GM06990 (cell line): ENCODE measurements at places on chromosomes 11 and 22.

DNA sequence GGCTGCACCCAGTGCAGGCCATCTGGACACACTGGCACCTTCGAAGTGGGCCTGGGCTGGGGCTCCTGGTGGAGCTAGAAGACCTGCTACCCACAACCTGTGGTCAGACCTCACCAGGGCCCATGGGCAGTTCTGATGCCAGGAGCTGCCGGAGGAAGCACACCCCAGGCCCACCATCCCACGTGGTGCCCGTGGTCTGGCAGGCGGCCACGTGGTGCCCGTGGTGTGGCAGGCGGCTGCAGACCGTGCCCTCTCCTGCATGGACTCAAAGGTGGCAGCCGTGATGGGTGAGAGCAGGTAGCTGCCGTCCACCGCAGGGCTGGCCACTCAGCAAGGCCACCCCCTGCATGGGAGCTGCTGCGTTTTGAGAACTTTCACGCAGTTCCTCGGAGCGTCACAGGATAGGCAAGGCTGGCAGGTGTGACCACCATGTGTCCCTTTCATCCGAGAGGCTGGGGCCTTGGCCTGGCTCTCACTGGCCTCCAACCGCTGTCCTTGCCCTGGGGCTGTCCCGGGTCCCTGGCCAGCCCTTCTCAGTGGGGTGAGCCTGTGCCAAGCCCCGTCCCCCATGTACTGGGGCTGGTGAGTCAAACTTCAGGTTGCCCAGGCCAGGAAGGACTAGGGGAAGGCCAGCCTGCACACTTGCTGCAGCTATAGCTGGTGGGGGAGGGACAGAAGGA lies 3.9 kb upstream of the IL17REL start:
- DNase-seq = no peak

DNA sequence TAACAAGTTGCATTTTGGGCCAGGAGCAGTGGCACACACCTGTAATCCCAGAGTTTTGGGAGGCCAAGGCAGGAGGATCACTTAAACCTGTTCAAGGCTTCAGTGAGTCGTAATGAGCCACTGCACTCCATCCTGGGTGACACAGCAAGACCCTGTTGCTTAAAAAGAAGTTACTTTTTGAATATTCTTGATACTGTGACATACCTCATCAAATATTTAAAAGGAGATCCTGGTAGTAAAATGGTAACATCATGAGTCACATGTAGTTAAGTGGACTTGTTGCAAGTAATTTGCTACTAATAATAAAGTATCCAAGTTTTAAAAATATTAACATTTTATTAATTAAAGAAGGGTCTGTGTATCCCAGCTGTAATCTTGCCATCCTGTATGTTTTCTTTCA lies 18.3 kb downstream of the HMGXB4 start:
- DNase-seq = no peak

- DNase-seq = no peak
Observed at GRCh38 chr22:43308836-43309235, 34.3 kb downstream of the SCUBE1 start.

DNA sequence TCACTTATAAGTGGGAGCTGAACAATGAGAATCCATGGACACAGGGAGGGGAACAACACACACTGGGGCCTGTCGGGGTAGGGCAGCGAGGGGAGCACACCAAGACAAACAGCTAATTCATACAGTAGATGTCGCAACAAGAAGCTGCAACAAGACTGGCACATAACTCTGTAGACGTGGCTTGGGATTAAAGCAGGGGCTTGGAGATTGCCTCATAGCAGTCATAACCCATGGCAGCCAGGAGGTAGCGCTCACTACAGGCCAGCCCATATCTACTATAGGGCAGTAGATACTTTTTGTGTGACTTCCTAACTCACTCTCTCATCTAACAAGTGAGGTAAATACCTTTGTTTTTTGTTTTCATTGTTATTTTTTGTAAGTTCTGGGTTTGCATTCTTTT lies 1.7 kb upstream of the OR9G4 start:
- DNase-seq = no peak

DNA sequence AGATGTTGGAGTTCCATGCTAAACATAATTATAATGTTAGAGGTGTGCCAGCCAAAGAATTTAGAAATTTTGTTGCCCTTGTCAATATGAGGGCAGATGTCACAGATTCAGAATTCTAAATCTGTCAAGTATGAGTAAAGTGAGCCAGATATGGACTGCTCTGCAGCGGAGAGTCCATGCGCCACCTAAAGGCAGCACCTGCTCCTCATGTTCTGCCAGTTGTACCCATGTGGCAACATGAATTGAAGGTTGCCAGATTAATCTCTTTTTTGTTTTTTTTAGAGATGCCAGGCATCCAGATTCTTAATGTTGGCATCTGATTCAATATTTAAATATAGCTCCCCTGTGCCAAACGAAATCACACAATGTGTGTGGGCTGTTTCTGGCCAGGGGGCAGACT lies 678.6 kb upstream of the ANO5 start:
- no peak for DNase-seq

DNA sequence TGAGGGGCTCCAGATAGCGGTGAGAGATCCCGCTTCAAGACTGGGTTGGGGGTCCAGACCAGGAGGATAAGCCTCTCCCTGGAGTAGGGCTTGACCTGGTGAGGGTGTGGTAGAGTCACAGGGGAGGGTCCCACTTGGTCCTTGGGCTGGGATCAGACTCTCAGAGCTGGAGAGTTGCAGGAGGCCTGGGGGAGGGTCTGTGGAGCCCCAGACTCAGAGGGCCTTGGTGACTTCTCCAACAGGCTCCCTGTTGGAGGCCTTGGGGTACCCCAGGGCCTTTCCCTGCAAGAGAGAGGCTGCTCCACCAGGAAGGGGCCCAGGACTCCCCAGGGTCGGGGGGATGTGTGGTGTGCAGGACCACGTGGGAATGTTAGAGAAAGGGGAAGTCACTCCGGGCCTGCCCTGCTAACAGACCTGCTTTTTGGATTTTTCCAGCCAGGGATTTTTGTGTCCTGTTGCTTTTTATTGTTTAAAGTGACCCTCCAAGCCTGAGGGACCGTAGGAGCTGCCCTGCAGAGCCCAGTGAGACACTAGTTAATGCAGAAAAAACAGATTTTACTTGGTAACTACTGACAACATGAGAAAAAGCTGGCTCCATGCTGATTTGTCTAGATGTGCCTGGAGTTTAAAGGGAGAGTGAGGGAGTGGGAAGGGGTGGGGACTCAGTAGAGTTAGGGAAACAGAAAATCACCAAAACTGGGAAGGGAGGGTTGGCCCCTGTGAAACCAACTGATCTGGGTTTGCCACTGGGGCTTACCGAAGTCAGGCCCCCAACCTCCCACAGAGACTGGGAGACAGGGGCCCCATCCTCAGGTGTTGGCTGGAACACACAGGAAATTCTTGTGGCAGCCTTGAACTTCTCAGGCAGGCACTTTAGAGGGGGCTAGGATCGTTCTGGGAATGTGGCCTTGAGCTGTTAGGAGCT lies 801 bp upstream of the TXNRD2 start:
- no peak for DNase-seq

DNA sequence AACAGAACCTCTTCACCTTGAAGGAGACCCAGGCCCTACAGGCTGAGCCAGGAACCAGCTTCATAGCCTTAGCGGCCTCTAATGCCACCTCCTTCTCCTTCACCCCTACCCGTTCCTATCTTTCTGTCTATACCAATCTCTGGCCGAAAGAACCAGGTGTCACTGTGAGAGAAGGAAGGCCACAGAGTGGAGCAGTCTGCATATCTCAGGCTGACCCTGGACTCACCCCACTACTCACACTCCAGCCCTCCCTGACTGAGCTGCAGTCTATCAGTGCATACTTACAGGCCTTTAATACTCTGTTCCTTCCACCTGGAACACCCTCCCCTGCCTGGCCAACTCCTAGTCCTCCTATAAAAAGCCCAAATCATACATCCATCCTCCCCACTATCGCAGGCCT lies 32.7 kb downstream of the ARAP1 start:
- DNase-seq = no peak

DNA sequence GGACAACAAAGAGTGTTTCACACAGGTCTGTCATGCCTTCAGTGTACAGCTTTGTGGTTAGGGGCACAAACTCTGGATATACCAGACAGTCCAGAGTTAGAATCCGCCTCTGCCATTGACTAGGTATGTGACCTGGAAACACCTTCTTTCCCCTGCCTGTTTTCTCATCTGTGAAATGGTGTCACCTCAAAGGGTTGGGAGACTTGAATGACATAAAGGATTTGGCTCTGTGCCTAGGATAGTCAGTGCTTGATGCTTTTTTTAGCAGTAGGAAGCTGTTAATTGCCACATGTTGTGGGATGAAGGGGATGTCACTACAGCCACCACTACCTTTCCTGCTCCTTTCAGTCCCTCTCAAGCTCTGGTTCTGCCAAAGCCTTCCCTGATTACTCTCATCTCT lies 17.4 kb upstream of the LRRC55 start:
- no peak for DNase-seq

- no peak for DNase-seq
Observed at GRCh38 chr11:118401880-118402590, 629 bp downstream of the ATP5MG start.

DNA sequence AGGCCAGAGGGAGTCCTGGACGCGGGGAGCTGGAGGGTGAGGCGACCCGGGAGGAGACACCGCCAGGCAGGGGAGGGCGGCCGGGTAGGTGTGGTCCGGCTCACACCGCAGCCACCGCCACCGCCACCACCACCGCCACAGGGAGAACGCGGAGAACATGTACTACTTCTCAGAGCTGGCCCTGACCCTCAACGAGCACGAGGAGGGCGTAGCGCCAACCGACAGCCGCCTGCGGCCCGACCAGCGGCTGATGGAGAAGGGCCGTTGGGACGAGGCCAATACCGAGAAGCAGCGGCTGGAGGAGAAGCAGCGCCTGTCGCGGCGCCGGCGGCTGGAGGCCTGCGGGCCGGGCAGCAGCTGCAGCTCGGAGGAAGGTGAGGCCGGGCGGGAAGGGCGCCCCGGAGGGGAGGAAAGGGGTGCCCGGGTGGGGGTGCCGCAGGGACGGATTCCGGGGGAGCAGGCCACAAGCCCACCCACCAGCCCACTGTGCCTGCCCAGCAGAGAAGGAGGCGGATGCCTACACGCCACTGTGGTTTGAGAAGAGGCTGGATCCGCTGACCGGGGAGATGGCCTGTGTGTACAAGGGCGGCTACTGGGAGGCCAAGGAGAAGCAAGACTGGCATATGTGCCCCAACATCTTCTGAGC lies 62.8 kb downstream of the MORC2 start:
- no peak for DNase-seq

GRCh38 chr11:3049430-3050243 lies 7.6 kb downstream of the CARS1 start:
- DNase-seq = peak; percentile 80

GRCh38 chr11:69598147-69598546 lies 42.8 kb upstream of the CCND1 start:
- no peak for DNase-seq

DNA sequence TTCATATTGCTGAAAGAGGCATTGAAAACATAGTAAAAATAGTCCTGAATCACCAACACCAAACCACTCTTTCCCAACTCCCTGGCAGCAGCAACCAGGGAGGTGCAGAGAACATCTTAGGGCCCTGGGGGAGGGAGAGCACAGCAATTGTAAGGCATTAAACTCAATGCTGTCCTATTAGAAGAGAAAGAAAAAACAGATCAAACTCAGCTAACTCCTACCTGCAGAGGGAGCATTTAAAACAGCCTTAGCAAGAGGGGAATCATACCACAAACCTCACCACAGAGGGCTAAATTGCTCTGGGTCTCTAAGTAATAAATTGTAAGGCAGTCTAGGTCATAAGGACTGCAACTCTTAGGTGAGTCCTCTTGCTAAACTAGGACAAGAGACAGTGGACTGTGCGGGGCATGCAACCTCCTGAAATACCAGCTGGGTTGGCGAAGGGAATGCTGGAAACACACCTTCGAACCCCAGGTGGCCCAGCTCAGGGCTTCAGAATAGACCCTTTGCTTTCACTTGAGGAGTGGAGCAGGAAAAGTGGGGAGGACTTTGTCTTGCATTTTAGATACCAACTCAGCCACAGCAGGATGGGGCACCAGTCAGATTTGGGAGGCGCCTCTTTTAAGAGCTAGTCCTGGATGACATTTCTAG lies 697.1 kb upstream of the FAT3 start:
- DNase-seq = no peak

GRCh38 chr11:126355324-126355925 lies at the start of gene ST3GAL4:
ST3GAL4 (plus strand) TSS chr11:126355686; CDS start chr11:126406156, 50,470 bp downstream.
- peak; percentile 71 for DNase-seq

DNA sequence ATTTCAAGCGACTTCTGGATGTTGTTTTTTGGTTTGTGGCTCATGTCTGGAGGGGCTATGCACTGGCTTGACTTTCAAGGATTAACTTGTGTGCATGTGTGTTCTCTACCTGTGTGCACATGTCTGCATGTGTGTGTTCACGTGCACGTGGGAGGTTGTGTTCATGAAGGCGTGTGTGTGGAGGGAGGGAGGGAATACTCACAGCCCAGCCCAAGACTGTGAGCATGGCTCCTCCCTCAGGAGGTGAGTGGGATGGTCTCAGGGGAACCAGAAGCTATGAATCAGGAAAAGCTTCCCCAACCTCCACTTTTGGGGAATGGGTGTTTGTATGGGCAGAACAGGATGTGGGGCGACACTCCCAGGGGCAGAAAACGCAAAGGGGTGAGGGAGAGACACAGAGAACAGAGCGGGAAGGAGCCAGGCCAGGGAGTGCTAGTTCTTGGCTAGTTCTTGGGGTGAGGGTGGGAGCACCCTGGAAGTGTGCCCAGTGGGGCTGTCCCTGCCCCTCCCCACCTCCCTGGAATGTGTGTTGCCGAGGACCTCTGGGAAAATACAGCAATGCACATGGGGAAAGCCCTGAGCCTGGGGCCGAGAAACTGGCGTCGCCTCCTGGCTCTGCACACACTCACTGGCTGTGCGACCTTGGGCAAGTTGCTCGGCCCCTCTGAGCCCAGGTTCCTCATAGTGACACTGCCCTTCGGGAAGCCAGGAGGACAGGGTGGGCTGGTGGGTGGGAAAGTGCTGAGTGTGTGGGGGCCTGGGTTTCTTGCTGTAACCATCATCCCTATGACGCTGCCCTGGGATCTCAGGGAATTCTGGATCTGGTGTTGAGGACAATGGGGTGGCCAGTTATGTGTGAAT lies 16.9 kb upstream of the ALX4 start:
- DNase-seq = no peak

DNA sequence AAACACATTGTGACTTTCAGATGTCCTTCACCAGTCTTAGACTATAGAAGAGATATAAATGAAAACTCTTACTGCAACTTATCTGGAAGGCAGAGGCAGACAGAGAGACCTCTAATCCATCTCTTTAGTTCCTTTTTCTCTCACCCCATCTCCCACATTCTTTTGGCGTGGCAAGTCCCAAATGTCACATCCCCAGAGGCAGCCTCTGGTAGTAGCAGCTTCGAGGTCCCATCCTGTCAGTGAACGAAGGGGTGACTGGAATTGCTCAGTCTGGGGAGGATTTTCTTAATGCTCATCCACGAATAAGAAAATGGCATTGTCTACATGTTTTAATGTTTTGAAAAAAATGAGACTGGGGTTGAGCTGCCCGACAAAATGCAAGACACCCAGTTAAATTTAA lies 201.4 kb downstream of the GRIA4 start:
- no peak for DNase-seq

GRCh38 chr11:103652013-103652412 lies 384.4 kb upstream of the DDI1 start:
- no peak for DNase-seq

- DNase-seq = peak; percentile 22
Observed at GRCh38 chr11:93288079-93288478, 42.5 kb upstream of the DEUP1 start.

GRCh38 chr22:19923914-19924513 lies 17.6 kb upstream of the COMT start:
- DNase-seq = no peak

GRCh38 chr11:82631722-82632630 lies 101.7 kb downstream of the FAM181B start:
- peak; percentile 23 for DNase-seq

GRCh38 chr11:20596205-20597153 lies 2.9 kb upstream of the SLC6A5 start:
- no peak for DNase-seq
